ENCODE measurements at places on chromosomes 4 and X. TPM values are rescaled to one million over a fixed set of nuclear protein-coding genes. Genes with fewer than 3 reads are reported as not detected.
A peak's percentile ranks its signal among the peaks of the same experiment; 100 is the strongest.

GRCh38 chrX:9414416-9414815, 50.4 kb upstream of the TBL1X start:
- no peak for ATAC-seq

Gene CT47B1
- not detected for total RNA-seq

- ATAC-seq, result no peak
Measured at GRCh38 chrX:118990512-118991227, 16.3 kb downstream of the LONRF3 start.

DNA sequence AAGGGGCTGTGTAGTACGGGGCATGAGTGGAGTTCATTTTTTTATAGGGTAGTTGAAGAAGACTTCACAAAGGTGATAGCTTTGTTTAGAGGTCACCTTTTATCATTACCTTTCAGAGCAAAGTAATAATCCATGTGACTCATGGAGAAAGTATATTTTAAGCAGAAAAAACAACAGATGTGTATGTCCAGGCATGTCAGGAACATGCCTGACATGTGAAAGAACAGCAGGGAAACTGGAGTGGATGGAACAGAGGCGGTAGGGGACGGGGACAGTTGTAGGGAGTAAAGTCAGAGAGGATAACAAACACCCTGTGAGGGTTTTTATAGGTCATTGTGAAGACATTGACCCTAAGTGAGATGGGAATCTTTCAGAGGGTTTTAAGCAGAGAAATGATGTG, 107.6 kb downstream of the USP9X start:
- ATAC-seq, result no peak

DNA sequence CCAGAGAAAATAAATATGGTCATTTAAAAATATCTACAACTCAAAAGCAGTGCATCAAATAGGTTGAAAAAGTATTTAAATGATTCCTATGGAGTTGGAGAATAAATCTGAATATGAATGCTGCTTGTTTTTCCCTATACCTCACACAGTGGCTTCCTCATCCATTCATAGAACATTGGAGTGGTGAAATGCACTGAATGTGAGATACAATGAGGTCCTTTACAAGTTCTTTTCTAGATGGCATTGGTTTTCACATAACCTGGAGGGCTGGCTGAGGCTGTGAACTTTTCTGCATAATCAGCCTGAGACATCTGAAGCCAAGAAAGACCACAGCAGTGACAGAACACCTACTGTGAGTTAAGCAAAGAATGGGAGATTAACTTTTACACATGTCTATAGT, 279.1 kb upstream of the NRK start:
- no peak for ATAC-seq

Gene GRIA2
- total RNA-seq, result not detected

Gene CSAG1
- not detected for total RNA-seq

DNA sequence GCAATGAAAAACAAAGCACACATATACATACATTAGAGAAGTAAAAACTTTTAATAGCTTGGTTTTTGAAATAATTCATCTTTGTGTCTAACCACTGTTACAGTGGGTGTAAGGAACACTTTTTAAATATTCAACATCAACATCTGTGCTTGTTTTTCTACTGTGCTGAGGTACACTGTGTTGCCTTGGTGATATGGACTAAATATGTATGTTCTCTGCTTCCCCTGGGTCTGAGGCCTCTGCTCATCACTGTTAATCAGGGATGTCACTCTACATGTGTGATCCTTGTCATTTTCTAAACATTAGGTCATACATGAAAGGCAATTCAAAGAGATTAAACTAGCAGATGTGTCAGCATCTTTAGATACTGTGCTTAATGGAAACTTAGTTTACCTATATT, 10.9 kb downstream of the MCTS1 start:
- no peak for ATAC-seq

Gene FAM9B
- not detected for total RNA-seq

Gene SGMS2
- total RNA-seq, result 331 TPM

- ATAC-seq, result no peak
Measured at GRCh38 chr4:105137121-105137875, 9.4 kb upstream of the TET2 start.

Gene PPP2R2C
- 4.6 TPM for total RNA-seq

Gene MSX1
- 2.7 TPM for total RNA-seq

DNA sequence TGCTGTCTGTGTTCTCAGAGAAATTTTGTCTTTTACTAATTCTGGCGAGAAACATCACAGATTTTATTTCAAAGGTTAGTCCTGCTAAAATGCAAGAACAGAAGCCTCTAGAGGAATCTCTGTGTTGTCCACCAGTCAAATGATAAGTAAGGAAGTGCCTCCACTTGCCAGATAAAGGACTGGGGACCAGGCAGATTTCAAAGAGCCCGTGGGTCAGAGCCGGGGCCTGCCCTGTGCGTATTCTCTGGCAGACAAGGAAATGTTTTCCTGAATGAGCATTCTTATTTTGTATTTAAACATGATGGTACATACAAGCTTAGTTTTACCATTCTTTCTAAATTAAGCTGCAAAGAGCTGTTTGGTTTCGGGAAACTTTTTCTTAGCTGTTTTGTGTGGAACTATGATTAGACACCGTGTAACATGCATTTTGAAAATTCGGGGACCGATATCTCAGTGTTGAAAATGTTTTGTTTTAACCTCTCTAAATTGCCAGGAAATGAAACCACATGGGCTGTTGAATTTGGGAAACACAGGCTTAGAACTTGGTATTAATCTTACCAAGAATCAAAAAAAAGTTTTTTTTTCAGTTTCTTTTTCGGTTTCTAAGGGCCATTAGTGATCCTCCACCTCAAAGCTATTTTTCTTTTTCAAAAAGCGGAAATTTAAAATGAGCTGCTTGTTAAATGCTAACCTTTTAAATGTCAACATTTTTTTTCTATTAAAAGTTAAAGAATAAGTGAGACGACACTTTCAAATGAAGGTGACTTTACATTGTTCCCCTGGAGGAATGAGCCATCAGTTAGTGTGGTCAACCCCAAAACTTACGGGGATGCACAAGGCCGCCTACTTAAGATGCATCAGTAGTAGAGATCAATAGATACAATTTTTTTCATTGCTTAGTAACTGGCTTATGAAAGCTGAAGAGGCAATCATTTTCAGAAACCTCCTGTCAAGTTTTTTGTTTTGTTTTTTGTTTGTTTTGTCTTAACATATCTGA, 89.6 kb upstream of the MTM1 start:
- no peak for ATAC-seq

- peak; percentile 49 for ATAC-seq
Measured at GRCh38 chr4:127783026-127783769, 1.1 kb downstream of the HSPA4L start.

DNA sequence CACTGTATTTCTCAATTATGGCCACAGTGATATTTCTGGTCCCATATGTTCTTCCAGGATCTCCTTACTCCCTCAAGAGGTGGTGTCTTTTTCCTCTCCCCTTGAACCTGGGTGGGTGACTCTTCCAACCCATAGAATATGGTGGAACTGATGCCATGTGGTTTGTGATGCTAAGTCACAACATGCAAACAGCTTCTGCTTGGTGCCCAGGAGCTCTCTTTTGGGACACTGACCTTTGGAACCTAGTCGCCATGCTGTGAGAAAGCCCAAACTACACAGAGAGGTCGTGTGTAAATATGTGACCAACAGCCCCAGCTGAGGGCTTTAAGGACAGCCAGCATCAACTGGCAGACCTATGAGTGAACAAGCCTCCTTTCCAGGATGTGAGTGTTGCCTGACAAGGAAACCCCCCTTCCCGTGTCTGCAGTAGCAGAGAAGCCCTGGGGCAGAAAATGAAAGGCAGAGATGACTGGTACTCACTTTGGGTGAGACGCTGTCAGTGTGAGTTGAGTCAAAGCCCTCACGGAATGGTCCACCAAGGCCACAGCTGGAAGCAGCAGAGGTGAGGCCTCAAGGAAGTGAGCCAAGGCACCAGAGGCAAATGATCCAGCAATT, 223.4 kb downstream of the BCOR start:
- ATAC-seq, result no peak

- ATAC-seq, result peak; percentile 88
Measured at GRCh38 chrX:115560978-115561604, at the start of gene PLS3. PLS3 (plus strand) TSS chrX:115561174; CDS start chrX:115610251, 49,077 bp downstream.
